ENCODE measurements at places on chromosomes 2 and 18.

DNA sequence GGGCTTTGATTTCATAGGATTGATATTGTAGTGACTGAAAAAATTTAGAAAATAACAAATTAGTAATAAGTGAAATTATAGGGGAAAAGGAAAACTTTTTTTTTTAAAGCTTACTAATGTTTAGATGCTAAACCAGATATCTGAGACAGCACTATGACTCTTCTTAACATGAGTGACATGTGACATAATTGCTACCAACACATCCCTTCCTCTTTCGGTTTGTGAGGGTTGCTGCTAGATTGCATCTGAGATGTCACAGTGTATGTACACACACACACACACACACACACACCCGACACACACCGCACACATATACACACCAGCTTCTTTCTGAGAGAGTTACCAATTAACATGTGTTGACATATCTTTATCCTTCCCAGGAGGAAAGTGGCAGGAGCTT lies 18.0 kb downstream of the RAPGEF4 start:
- DNase-seq, result no peak

GRCh38 chr2:48015421-48015820 lies 109.1 kb upstream of the FBXO11 start:
- DNase-seq, result no peak

DNA sequence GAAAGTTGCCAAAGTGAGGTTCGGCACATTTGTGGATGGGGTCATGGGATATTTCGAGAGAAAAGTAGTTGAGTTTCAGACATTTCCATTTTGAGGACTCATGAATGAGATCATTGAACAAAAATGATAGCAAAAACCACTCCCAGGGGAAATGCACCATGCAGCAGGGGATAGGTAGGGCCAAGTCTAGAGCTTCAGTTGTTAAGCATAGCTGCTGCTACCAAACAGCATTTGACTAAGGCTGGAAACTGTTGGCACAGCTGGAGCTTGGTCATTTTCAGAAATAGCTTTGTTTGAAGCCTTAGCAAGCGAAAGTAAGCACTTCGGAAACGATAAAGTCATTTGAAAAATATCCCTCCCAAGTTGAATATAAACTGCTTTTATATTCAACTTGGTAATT lies 431.8 kb downstream of the SOCS6 start:
- no peak for DNase-seq

DNA sequence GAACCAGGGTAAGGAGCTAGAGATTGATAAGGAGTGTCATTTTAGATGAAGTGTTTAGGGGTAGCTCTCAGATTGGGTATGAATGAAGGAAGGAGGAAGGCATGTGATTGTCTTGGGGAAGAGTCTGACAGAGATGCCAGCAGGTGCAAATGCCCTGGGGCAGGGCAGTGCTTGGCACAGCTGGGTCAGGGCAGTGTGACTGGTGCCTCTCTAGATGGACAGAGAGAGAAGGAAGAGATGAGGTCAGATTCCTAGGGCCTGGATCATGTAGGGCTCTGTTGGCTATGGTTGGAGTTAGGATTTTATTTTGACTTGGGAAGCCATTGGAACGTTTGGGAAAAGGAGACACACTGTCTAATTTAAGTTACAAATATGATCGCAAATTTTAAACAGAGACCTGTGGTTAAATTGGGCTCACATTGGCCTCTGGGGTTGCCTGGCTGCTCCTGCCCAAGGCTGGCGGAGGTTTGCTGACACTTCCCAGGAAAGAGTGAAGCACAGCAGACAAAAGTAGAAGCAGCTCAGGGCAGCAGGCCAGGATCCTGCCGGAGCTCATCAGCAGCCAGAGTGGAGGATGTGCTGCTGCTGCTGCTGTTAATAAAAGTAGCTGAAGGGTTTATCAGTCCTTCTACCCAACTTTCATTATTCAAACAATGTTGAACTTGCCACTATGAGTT lies 32.7 kb upstream of the FHL2 start:
- DNase-seq, result no peak

DNA sequence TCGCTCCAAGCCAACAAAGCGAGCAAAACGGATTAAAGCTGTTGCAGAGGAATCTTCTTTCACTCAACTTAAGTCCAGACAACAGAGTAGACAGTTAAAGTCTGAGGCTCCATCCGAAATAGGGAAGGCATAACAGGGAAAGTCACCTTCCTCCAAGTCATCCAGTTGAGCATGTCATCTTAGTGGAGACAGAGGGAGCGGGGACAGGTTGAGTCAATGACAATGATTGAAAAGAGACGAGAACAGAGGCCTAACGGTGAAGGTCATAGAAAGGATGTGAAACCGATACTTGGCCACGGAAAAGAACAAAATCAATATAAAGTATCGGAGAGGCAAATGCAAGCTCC lies 455 bp downstream of the C18orf32 start:
- DNase-seq, result no peak

GRCh38 chr2:201579536-201579935 lies 63.8 kb downstream of the TMEM237 start:
- DNase-seq, result no peak

GRCh38 chr2:85761-86160 lies 39.5 kb upstream of the FAM110C start:
- peak; percentile 75 for DNase-seq

GRCh38 chr18:79400591-79401381 lies 5.1 kb downstream of the NFATC1 start:
- no peak for DNase-seq

- DNase-seq, result no peak
These were observed 259.3 kb downstream of the PTGR3 start for GRCh38 chr18:74949611-74950010.

- DNase-seq, result no peak
These were observed 902.8 kb downstream of the DSC3 start for GRCh38 chr18:30139631-30140287.

GRCh38 chr2:109109342-109109741 lies 19.7 kb upstream of the SH3RF3 start:
- DNase-seq, result no peak

GRCh38 chr2:20962939-20963557 lies 80.8 kb downstream of the APOB start:
- peak; percentile 48 for DNase-seq

DNA sequence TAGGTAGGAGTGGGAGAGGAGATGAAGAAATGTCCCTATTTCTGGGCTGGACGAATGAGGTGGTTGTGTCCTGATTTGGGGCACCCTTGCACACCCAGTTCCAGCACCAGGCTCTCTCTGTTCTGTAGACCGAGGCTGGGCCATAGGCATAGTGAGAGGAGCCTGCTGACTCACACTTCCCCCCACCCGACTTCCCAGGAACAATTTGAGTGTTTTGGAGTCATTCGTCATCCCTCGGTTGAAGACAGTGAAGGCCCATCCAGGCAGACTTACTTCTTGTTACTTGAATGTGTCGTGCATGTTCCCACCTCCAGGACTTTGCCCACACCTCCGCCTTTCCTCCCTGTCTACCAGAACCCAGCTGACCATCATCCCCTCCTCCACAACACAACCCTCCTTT lies 179.1 kb downstream of the HAUS1 start:
- no peak for DNase-seq

GRCh38 chr2:239157269-239157668 lies 243.6 kb downstream of the HDAC4 start:
- DNase-seq, result no peak

DNA sequence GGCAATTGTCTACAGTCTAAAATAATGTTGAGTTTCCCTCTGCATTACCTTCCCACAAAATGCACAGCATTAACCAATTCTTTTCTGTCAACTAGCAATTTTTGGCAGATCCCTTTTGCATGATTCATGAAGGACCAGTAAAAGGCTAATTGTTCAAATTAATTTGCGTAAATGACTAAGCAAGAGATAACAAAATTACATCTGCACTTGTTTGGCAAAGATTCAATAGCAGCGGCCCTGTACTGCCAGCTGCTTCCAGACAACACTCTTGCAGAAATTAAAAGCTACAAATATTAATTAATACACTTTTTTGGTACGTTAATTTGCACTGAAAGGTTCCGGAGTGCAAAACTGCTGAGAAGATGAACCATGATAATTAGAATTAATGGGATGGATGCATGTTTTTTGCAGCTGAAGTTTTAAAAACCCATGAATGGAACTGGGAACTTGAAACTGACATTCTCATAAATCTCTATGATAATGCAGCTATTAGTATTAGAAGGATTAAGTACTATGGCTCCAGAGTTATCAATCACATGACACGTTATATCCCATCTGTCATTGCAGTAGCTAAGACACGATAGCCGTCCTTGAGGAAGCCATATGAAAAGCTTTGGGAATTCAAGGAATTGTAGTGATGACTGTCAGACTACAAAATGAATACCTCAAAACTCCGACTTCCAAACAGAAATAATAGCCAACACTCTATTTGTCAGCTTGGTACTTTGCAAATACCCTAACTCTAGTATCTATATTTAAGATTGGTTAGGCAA lies 1268.3 kb upstream of the ACVR2A start:
- no peak for DNase-seq

DNA sequence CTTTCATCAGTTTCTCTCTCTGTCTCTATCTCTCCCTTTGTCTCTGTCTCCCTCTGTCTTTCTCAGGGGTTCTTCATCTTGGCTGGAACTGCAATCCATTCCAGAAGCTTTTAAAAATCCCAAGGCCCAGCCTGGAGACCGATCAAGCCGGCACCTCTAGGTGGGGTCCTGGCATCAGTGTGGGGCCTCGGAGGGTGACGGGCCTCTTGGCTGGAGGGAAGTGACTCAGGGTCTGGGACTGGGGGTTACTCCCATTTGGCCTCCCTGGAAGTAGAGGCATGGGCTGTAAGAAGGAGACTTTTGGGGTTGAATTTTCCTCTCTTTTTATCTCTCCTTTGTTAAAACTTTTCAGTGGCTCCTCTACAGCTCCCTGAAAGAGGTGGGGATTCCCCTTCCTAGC lies 52.8 kb upstream of the OTOF start:
- no peak for DNase-seq

DNA sequence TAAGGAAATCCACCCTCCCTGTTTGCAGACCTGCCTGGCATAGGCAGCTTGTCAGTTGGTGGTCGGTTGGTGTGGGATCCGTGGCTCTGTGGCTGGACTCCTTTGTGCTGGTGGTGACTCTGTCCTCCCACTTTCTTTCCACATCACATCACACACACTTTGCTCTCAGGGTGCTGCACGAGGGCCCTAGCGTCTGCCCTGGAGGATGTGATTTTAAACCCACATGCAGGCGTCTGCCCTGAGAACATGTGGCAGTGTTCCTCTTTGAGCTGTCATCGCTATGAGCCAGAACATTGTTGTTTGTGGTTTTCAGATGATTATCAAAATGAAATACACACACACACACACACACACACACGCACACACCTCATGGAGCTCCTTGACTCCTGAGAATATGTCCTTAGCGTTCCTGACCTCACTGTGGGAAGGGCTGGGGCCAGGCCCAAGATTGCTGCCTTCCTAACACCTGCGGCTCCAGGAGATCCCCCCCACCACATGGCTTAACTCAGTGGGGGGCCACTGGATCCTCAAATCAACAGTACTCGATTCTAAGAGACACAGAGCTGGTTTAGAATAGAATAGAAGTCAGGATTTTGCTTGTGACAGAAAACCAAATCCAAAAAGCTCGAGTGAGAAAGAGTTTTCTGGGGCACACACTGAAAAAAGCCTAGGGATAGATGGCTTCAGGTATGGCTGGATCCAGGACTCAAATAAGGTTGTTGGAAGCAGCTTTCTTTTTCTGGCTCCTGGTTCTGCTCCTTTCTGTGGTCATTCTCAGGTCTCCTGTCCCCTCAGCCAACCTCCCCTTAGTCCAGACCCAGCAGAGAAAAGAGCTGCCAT lies 54.8 kb downstream of the RTP5 start:
- DNase-seq, result no peak

- DNase-seq, result no peak
These were observed 548.5 kb upstream of the ID2 start for GRCh38 chr2:8133363-8133762.

DNA sequence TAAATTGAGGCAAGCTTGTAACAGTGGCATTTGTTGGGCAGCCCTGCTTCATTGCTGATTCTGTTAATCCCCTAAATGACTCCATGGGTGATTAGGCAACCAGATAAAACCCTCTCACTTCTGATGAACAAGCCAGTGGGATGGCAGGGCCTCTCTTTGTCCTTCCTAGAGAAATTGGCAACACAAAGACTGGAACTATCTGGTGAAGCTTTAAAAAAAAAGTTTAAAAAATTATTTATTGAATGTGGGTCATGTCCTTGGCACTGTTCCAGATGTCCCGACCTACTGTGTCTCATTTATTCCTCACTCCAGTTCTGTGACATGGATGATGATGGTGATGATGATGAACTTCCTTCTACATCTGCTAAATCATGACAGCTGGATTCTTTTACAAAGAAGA lies 30.8 kb downstream of the NRP2 start:
- DNase-seq, result no peak

- no peak for DNase-seq
These were observed 7.7 kb upstream of the AMMECR1L start for GRCh38 chr2:127893494-127893893.

GRCh38 chr2:100034431-100034830 lies 108.0 kb downstream of the AFF3 start:
- DNase-seq, result no peak

- DNase-seq, result no peak
These were observed 15.6 kb upstream of the WDR75 start for GRCh38 chr2:189425676-189426075.

DNA sequence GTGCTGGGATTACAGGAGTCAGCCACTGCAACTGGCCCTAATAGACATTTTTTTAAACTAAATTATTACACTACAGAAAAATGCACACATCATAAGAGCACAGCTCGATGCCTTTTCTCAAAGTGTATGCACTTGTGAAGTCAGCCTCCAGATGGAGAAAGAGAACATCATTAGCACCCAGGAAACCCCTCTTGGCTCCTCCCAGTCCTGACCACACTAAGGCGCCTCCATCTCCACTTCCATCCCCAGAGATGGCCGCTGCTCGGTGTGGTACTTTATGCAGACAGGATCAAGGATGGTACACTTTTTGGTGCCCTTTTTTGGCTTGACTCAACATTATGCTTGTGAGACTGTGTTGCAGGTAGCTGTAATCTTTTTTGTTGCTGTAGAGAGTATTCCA lies 34.8 kb downstream of the RRM2 start:
- no peak for DNase-seq

- no peak for DNase-seq
These were observed 54.9 kb downstream of the MGAT5 start for GRCh38 chr2:134308474-134309385.

DNA sequence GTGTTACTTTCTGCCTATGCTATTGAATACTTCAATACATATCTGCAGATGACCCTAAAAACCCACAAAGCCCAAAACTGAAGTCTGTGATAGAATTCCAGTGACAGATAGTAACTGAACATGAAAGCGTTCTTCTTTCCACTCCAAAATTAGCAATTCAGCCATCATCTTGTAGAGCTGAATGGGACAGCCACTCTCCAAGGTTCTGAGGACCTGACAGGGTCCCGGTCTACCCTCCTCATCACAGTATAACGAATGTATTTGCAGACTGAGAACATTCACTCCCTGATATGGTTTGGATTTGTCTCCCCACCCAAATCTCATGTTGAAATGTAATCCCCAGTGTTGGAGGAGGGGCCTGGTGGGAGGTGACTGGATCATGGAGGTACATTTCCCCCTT lies 189.5 kb downstream of the MTCL1 start:
- no peak for DNase-seq

GRCh38 chr18:53911200-53911599 lies 313.3 kb downstream of the MBD2 start:
- DNase-seq, result no peak

- DNase-seq, result no peak
These were observed 145.0 kb downstream of the SRBD1 start for GRCh38 chr2:45466053-45466452.

GRCh38 chr2:101821059-101821805 lies 123.7 kb downstream of the MAP4K4 start:
- DNase-seq, result no peak
